Transverse colon (tissue), 4 donors: ENCODE measurements at places on chromosomes 16 and 17.

DNA sequence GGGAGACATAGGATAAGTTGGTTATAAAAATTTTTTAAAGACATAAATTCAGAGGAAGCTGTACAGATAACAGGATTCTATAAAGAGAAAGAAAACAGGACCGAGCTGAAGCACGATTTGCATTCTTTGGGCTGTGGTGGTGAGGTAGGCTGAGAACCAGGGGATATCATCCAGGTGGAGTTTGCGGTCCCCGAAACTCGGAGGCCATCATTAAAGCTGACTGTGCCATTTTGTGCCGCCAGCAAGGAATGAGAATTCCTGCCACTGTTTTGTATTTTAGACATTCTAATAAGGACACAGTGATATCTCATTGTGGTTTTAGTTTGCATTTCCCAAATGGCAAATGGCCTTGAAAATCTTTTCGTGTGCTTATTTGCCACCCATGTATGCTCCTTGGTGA, 197.9 kb downstream of the IRF8 start:
- DNase-seq, result no peak

GRCh38 chr17:8847891-8848290, 19.6 kb downstream of the PIK3R6 start:
- DNase-seq, result no peak

DNA sequence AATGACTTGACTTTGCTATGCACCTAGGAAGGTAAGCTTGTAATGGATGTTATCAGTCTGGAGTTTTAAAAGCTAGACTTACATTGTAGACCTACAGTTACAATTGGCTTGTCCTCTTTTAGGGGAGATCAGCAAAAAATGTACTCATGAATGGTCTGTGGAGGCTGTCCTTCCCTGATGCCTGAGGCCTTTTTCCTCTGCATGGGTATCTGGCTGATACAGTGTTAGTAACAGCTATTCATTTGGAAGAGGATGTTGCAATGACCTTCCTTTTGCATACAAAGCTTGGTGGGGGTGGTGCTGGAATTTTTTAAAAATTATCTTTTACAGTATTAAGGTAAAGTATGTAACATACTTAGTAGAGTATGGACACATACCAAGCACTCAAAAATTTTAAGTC, 525.5 kb downstream of the KIF2B start:
- DNase-seq, result no peak

GRCh38 chr17:60947100-60947499, 269.4 kb downstream of the BCAS3 start:
- DNase-seq, result no peak
